ENCODE measurements at places on chromosomes 16 and 17.

- no peak for DNase-seq
Observed at GRCh38 chr17:49696233-49696761, 11.5 kb downstream of the SLC35B1 start.

GRCh38 chr16:65305266-65305959 lies 183.6 kb upstream of the CDH11 start:
- DNase-seq = no peak

- DNase-seq = no peak
Observed at GRCh38 chr17:16470265-16470664, 21.7 kb downstream of the LRRC75A start.

DNA sequence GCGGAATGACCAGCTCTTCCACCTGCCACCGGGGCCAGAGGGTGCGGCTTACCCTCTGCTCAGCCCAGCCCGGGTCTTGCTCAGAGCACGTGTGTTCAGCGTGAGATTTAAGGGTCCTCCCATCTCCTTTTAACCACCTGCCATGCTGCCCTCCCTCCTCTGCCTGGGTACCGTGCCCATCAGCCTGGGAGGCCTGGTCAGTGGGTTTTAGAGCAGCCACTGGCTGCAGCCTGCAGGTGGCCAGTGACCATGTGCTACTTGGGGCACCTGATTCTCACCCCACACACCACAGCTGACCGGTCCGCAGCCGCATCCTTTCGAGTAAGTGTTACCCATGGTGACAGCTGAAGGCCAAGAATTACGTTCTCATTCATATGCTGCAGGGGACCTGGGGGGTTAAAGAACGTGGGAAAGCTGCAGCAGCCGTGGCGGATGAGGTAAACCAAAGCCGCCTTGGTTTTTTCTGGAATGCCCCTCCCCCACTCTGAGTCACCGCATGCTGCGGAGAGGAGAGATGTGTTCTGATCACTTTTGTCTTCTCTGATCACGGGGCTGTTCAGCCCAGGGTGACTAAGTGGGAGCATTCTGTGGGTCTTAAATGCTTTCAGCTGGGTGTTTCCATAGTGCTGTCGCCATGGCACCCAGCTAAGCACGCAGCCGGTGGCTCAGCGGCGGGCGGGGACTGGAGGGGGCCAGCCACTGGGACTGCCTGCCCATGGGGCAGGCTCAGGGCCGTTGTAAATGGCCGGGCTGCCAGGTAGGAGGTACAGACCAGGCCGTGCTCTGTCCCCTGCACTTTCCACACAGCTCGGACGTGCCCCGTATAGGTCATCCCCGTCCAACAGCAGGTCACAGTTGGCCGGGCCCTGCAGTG lies 59.8 kb downstream of the BAIAP2 start:
- peak; percentile 97 for DNase-seq

- no peak for DNase-seq
Observed at GRCh38 chr16:89444728-89445127, 45.6 kb downstream of the ANKRD11 start.

GRCh38 chr16:47342055-47342454 lies 118.8 kb downstream of the ITFG1 start:
- no peak for DNase-seq

DNA sequence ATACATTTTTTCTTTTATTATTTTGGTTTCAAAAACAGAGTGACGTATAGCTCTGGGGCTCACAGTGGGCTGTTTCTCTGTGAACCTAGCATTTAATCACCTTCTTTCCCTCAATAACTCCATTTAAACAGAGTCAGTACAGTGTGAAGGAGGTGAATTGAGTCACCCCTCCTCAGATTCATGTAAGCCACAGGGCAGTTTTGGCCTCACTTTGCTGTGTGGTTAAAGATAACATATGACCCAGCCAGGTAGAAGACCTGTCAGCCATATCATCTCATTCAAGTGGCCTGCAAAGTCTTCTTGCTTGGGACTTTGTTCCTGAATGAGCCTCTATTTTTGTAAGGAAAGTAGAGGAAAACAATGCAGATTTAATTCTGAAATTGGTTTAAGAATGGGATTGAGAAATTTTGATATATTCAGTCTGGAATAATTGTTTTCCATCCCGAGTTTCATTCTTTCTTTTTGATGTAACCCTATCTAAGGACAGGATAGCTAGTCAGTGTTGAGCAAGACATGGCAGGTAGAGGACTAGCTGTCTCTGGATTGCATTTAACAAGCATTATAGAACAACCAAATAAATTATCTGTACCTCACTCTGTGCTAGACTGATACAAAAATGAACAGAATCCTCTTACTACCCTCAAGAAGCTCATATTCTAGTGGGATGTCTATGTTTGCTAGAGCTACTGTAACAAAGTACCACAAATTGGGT lies 13.1 kb downstream of the MAP2K6 start:
- no peak for DNase-seq

- DNase-seq = no peak
Observed at GRCh38 chr16:88767546-88768070, 17.4 kb downstream of the PIEZO1 start.

DNA sequence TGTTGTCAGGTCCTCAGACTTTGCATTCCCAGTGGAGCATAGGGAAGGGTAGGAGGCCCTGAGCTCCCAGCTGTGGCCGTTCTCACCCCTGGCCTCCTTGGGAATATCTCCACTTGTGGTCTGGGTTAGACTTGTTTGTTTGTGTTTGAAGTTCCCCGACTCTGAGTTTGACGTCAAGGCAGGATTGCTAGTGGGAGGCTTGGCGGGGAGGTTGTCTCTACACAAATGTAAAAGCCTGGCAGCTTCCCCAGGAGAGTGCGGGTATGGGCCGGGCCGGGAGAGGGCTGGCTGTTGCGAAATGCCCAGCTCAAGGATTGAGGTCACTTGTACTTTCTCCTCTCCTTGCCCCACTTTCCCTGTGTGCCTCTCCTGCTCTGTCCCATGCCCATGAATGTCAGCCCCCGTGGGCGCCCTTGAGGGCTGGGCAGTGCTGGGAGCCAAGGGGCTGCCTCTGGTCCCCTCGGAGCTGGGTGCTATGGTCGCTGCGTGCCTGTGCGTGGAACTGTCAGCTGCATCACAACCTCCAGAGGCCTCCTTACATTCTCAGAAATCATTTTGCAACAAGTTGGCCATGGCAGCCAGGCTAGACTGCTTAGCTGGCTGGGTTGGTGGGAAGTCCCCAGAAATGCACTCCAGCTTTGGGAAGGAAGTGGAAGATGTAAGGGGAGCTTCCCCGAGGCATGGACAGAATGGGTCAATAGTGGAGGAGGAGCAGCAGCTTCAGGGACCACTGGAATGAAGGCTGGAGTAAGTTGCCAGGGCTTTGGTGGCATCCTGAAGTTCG lies 84.3 kb downstream of the KSR1 start:
- DNase-seq = no peak

DNA sequence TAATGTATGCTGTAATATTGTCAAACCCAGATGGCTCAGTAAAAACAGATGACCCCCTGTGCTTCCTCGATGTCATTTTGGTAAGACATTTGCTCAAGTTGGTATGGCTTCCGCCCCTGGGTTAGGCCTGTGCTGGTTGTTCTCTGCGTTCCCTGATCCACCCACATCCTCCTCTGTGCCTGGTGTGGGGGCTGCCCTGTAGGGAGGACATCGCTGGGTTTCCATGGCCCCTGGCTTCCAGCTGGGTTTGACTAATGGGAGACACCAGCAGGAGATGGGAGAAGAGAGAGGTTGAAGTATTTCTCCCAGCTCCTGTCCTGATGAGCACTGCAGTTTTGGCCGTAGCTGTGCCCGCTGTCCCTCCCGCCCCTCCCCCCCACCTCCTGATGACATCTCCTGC lies 4.4 kb upstream of the MFAP4 start:
- no peak for DNase-seq

DNA sequence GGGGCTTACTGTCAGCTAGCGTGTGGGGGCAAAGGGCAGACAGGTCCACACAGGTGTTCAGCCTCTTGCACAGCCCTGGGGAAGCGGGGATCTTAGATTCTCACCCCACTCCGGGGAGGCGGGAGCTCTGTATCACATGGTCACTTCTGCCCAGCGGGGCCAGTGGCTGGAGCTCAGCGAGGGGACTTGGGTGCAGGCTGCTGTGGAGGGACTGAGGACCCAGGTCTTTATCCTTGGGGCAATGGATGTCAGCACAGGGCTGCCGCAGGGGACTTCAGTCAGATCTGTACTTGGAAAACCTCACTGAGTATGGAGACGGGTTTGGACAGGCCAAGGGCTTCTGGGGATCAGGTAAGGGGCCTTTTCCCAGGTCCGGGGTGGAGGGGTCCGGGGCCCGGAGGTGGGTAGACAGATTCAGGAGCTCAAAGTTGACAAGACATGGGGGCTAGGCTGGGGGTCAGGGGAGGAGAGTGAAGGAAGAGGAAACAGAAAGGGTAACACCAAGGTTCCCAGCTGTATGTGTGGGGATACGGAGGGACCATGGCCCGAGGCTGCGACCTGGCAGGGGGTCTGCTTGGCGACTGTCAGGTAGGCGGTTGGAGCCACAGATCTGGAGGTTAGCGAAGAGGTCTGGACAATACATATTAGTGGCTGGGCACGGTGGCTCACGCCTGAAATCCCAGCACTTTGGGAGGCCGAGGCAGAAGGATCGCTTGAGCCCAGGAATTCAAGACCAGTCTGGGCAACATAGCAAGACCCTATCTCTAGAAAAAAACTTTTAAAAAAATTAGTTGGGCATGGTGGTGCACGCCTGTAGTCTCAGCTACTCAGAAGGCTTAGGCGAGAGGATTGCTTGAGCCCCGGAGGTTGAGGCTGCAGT lies 15.1 kb upstream of the BAIAP2 start:
- no peak for DNase-seq

- peak; percentile 40 for DNase-seq
Observed at GRCh38 chr16:7571366-7571765, 238.7 kb downstream of the RBFOX1 start.

GRCh38 chr17:81471818-81472456 lies 40.7 kb downstream of the ACTG1 start:
- peak; percentile 94 for DNase-seq

GRCh38 chr16:48137822-48138221 lies 18.0 kb downstream of the ABCC12 start:
- no peak for DNase-seq

- DNase-seq = no peak
Observed at GRCh38 chr16:2243781-2244180, 7.5 kb downstream of the DNASE1L2 start.

GRCh38 chr17:58991718-58992331 lies 114.9 kb downstream of the TRIM37 start:
- no peak for DNase-seq

GRCh38 chr17:76079535-76079955 lies 563 bp downstream of the ZACN start:
- DNase-seq = no peak

DNA sequence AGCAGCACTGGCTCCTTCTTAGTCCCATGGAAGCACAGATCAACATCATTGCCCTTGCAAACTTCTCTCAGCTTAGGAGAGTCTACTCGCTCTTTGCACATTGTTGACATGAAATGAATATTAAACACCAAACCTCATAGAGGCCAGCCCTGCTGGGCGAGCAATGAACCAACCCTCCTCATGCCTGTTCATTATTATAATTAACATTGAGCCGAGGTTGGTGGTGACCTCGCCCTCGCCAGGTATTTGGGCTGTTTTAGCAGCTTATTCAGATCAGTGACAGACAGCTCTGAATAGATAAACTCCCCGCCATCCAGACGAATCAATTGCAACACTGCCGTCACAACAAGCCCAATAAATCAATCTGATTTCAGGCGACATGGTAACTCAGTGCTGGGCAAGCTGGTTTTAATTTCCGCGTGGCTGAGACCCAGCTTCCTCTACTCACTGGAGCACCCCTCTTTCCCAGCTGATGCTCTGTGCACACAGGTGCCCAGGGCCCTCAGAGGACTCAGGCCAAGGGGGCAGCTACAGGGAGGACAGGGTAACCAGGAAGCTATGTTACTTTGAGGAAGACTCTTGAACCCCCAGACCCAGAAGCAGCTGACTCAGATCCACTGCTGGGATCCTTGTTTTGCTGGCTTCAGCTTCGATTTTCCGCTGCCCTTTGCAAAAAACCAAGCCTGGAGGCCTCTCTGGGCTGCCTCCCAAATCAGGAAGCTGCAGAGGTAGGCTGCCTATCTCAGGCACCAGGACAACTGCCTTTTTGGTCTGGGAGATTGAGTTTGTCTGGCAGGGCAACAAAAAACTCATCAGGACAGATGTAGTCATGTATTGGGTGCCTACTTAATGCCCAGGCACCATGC lies 10.7 kb upstream of the SEZ6 start:
- DNase-seq = no peak

GRCh38 chr16:10511829-10512228 lies 68.6 kb downstream of the EMP2 start:
- no peak for DNase-seq

- no peak for DNase-seq
Observed at GRCh38 chr16:714558-715476, at the start of gene METRN. Gene METRN (plus strand): TSS chr16:715118. CDS start chr16:715290, 172 bp downstream.

- DNase-seq = no peak
Observed at GRCh38 chr17:81386646-81387099, 8.6 kb upstream of the BAHCC1 start.

DNA sequence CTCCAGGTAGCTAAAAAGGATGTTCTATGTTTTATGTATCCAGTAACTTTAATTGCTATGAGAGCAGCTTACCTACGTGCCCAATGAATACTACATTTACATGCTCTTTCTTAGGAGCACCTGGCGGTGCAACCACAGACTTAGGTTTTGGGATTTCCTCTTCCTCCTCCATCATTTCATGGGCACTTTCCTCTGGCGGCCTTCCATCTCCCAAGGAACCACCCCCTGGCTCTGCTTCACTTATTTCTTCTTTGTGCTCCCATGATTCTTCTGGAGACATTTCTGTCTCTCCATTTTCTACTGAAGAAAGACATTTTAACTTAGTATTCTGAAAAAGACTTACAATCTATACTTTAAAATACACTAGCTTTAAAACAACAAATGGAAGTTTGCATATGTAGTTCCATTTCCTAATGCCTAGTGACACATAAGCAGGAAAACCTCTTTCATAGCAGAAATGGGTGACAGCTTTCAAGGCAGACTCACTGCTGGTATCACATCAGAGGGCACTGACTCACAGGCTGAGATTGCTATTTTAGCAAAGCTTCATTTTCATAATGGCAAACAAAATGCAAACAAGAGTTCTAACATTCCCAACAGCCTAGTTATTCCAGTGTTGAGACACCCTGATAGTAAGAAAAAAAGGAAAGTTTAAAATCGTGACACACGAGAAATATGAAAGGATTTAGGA lies 19.1 kb downstream of the GSPT1 start:
- no peak for DNase-seq

All from vagina (tissue), 2 donors.